M059J (cell line): ENCODE measurements at places on chromosomes 7 and 10.

DNA sequence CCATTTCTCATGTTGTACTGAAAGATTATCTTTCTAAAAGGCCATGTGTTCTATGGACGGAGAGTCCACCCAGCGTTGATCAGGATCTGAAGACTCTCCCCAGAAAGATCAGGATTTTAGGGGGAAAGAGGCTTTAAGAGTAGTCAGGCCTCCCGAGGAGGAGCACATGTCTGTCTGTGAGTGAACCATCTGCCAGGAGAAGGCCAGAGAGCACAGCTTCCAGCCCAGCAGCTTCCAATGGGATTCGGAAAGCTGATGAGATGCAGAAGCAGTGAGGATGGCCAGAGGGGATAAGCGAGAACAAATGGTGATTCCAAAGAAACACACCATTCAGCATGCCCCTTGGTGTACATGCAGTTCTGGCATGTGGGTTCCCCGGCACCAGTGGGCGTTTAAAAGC is 88.5 kb upstream of the TCERG1L start:
- DNase-seq = no peak

DNA sequence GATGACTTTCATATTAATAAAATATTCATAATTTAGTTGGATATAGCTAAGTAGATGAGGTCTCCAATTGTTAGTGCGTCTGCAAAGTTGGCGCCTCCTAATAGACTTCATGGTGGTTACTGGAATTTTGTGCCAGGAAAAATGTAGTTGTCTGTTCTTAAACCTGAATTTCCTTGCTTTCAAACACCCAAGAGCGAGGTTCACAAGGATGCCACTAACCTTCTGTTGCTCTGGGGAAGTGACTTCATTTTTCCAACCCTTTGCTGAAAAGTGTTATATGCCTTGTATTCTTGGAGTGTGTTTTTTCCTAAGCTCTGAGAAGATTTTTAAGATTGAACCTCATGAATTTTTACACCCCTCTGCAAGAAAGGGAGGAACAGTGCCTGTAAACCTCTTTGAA is 98.9 kb upstream of the GLCCI1 start:
- no peak for DNase-seq

- no peak for DNase-seq
Measured at GRCh38 chr7:12552876-12553275, 17.6 kb upstream of the SCIN start.

GRCh38 chr10:30724296-30724695 is 94.7 kb upstream of the LYZL2 start:
- no peak for DNase-seq

GRCh38 chr10:46528171-46528671 is 28.2 kb downstream of the GPRIN2 start:
- DNase-seq = no peak

DNA sequence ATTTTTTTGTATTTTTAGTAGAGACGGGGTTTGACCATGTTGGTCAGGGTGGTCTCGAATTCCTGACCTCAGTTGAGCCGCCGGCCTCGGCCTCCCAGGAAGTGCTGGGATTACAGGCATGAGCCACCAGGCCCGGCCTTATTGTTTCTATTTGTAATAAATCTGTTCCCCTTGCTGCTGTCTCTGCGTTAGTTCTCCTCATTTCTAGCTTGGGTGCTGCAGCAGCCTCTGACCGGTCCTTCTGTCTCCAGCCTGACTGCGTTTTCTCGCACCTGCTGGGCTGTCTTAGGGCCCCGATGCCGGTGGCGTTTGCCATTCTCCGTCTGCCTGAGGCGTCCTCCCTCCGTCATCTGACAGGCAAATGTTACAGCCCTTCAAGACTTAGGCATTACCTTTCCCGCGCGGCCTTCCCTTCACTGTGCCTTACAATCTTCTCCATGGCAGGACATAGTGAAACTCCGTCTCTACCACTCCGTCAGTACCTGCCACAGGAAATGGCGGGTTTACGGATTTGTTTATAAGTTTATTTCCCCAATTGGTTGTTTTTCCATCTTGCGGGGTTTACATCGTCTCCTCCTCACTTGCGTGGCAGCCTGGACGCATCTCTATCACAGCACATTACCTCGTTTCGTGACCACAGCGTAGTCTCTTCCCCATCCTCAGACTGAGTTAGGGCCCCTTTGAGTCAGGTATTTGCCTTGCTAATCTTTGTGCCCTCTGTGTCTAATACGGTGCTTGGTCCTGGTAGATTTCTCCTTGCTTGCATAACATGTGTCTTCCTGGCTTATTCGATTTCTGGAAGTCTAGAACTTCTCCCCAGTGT is 2.3 kb upstream of the GIMAP8 start:
- no peak for DNase-seq

DNA sequence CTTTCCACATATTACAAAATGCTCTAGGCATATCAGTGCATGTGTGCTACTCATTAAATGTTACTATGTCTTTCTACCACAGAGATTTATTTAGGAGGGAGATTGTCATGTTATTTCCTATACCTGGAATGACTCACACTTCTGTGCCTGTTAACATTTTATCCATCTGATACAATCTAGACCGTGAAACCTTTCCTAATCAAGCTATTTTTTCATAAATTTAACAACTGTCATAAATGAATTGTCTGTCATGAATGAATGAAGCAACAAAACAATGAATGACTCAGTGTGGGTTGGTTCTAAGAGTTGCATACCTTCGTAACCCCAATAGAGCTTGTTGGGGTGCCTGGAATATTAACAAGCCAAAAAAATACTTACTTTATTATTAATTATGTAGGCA is 554.3 kb downstream of the GRM8 start:
- peak; percentile 37 for DNase-seq

- peak; percentile 70 for DNase-seq
Measured at GRCh38 chr7:95335093-95335492, 10.8 kb upstream of the PON1 start.

DNA sequence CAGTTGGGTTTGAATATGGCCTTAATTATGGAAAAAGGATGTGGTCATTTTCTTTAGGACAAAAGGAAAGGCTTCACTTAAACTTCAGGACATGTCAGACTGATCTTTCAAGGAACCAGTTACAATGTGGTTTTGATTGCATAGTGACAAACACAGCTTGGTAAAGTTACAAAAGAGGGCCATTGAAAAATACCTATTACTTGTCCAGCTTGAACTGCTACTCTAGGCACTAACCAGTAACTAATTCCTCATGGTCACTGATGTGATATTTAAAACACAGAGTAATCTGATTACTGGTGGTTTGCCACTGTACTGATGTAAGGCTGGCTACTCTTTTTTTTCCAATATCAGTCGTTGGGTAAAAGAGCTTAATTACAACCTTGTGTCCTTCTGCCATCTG is 22.6 kb downstream of the TES start:
- peak; percentile 40 for DNase-seq

- no peak for DNase-seq
Measured at GRCh38 chr10:51377932-51378599, 303.8 kb downstream of the PRKG1 start.
